ENCODE measurements at places on chromosomes 4 and X.

- no peak for DNase-seq
These were observed 46.1 kb downstream of the SLIT2 start for GRCh38 chr4:20297783-20298182.

- DNase-seq: no peak
These were observed 70.3 kb downstream of the TMEM154 start for GRCh38 chr4:152609481-152609880.

DNA sequence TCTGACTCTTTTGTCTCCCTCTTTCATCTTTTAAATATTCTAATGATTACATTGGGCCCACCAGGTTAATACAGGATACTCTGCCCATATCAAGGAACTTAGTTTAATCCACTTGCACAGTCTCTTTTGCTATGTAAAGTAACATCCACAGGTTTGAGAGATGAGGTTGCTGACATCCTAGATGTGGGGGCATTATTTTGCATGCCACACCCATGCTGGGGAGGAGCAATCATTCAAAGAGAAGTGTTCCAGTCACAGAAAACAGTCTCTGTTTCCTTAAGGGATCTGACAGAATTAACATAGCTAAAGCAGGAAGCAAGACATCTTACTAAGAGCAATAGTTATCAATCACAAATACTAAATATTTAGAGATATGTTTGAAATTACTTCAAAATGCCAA is 11.5 kb upstream of the TRAM1L1 start:
- no peak for DNase-seq

DNA sequence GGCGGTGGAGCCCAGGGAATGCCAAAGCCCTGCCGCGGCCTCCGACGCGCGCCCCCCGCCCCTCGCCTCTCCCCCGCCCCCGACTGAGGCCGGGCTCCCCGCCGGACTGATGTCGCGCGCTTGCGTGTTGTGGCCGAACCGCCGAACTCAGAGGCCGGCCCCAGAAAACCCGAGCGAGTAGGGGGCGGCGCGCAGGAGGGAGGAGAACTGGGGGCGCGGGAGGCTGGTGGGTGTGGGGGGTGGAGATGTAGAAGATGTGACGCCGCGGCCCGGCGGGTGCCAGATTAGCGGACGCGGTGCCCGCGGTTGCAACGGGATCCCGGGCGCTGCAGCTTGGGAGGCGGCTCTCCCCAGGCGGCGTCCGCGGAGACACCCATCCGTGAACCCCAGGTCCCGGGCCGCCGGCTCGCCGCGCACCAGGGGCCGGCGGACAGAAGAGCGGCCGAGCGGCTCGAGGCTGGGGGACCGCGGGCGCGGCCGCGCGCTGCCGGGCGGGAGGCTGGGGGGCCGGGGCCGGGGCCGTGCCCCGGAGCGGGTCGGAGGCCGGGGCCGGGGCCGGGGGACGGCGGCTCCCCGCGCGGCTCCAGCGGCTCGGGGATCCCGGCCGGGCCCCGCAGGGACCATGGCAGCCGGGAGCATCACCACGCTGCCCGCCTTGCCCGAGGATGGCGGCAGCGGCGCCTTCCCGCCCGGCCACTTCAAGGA is at the start of gene FGF2:
Gene FGF2, plus strand, starts transcription at position 279 of the 705 bp plus-strand sequence. Its CDS starts 344 bp downstream, at position 623.
- DNase-seq: peak; percentile 80

GRCh38 chrX:126770179-126770578 is 49.4 kb upstream of the PRR32 start:
- no peak for DNase-seq

- no peak for DNase-seq
These were observed 1177.9 kb downstream of the ARAP2 start for GRCh38 chr4:35066406-35066805.
